ENCODE measurements at places on chromosomes 6 and 20. TPM values are rescaled to one million over a fixed set of nuclear protein-coding genes. Genes with fewer than 3 reads are reported as not detected.

DNA sequence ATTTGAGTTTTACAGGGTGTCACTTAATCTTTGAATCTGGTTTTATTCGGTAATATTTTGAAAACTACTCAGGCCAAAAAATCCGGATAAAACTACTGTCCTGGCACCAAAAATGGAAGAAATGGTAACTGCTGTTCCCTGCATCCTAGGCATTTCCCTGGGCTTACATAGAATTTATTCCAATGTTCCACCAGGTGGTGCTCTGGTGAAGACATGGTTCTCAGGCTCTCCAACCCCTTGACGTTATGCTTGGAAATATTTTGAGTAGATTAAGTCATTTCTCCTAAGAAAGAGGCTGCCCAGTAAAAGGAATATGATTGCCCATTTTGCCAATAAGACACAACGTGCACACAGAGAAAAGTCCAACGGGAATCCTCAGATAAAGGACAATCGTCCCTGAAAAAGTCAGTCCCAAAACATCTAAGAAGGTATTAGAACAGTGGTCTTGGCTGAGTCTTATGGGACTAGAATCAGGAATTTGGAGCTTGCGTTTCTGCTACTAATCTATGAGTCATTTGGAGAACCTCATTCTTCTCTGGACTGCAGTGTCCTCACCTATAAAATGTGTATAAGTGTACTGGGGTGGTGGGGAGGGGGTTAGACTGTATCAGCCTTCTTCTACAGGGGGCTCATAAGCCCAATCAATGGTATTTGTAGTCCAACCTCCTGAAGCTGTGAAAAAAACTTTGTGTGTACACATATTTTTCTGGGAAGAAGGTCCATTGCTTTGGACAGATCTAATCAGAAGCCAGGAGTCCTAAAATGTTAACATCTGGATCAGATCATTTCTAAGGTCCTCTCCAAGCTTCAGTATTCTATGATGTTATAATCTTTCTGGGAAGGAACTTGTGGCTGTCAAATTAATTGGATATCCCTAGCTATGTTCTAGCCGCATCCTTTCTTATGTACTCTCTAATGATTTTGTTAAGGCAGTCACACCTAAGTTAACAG, 131.0 kb upstream of the BMP2 start:
- no peaks in the 10 kb centered on the region for H3K27me3 ChIP-seq
- no peak overlapping the region for H3K27ac ChIP-seq
- H3K36me3 ChIP-seq, result no peaks in the 10 kb centered on the region
- DNase-seq, result no peak
- H3K4me3 ChIP-seq, result no peak overlapping the region
- no peaks in the 10 kb centered on the region for H3K4me1 ChIP-seq

GRCh38 chr6:73644941-73645591, 8.7 kb downstream of the SLC17A5 start:
- peaks cover 7% of the 10 kb centered on the region for H3K4me1 ChIP-seq
- DNase-seq, result no peak
- H3K27ac ChIP-seq, result no peak overlapping the region
- peak overlapping the region; percentile 80 for H3K4me3 ChIP-seq

GRCh38 chr6:89010825-89011224, 47.4 kb upstream of the RNGTT start:
- H3K36me3 ChIP-seq, result peaks cover 1% of the 10 kb centered on the region
- no peak overlapping the region for H3K4me3 ChIP-seq
- H3K4me1 ChIP-seq, result peaks cover 9% of the 10 kb centered on the region
- no peak for DNase-seq
- no peak overlapping the region for H3K27ac ChIP-seq

GRCh38 chr20:47795214-47795907, 10.1 kb upstream of the SULF2 start:
- no peaks in the 10 kb centered on the region for H3K27me3 ChIP-seq
- H3K4me3 ChIP-seq, result no peak overlapping the region
- H3K27ac ChIP-seq, result no peak overlapping the region
- no peaks in the 10 kb centered on the region for H3K36me3 ChIP-seq
- DNase-seq, result no peak

GRCh38 chr6:129679758-129680157, 30.2 kb downstream of the ARHGAP18 start:
- H3K4me3 ChIP-seq, result no peak overlapping the region
- H3K4me1 ChIP-seq, result peaks cover 29% of the 10 kb centered on the region
- no peak overlapping the region for H3K27ac ChIP-seq
- no peaks in the 10 kb centered on the region for H3K36me3 ChIP-seq
- no peak for DNase-seq
- no peaks in the 10 kb centered on the region for H3K27me3 ChIP-seq

GRCh38 chr6:114839019-114839418, 496.2 kb upstream of the HS3ST5 start:
- no peaks in the 10 kb centered on the region for H3K36me3 ChIP-seq
- no peak overlapping the region for H3K27ac ChIP-seq
- H3K4me3 ChIP-seq, result no peak overlapping the region

- H3K27ac ChIP-seq, result no peak overlapping the region
- DNase-seq, result no peak
- H3K4me1 ChIP-seq, result peaks cover 9% of the 10 kb centered on the region
- H3K36me3 ChIP-seq, result peaks cover 1% of the 10 kb centered on the region
These were observed 52.8 kb upstream of the AKIRIN2 start for GRCh38 chr6:87754828-87755227.

GRCh38 chr6:135212020-135212806, 31.1 kb downstream of the MYB start:
- H3K27me3 ChIP-seq, result no peaks in the 10 kb centered on the region
- peaks cover 34% of the 10 kb centered on the region for H3K4me1 ChIP-seq
- H3K4me3 ChIP-seq, result no peak overlapping the region
- no peak for DNase-seq
- peak overlapping the region; percentile 52 for H3K27ac ChIP-seq
- peaks cover 60% of the 10 kb centered on the region for H3K36me3 ChIP-seq

DNA sequence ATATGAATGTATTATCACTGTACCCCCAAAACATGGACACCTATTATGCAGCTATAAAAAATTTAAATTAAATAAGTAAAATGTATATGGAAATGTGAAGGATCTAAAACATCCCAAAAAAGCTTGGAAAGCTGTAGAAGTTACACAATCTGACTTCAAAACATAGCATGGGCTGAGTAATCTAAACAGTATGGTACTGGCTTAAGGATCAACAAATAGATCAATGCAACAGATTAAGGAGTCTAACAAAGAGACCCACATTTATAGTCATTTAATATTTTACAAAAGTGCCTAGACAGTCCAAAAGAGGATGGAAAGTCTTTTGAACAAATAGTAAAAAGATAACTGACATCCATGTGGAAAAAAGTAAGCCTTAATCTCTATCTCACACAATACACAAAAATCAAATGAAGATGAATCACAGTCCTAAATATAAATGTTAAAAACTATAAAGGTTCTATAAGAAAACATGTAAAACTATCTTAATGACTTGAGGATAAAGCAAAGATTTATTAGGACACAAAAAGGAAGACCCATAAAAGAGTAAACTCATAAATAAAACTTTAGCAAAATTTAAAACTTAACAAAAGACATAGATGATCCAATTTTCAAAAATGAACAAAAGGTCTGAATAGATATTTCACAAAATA, 46.8 kb downstream of the RANBP9 start:
- peaks cover 82% of the 10 kb centered on the region for H3K4me1 ChIP-seq
- no peak overlapping the region for H3K27ac ChIP-seq
- peaks cover 30% of the 10 kb centered on the region for H3K36me3 ChIP-seq
- no peak overlapping the region for H3K4me3 ChIP-seq

DNA sequence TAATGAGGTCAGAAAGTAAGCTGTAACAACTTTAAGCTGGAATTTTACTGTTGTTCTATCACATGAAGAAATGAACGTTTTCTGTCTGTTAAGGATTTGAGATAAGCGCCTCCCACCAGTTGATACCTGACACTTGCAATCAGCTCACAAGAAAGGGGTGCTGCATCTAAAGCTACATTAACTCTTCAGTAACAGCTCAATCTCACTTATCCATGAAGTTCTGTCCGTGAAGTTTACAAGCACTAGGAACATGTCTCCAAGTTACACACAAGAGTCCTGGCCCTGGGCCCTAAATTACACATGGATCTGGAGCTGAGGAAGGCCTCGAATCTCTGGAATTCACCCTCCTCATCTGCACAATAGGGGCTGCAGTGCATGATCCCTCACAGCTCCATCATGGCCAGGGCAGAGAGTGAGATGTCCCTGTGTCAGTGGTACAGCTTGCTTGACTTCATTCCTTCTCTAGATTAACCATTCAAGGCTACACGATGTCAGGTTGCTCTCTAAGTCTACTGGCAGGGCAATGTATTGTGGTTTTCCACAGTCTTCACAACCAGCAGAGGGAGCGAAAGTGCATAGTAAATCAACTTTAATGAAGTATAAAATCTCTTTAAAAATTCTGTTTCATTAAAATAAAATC, 182.4 kb upstream of the MCHR2 start:
- no peak overlapping the region for H3K4me3 ChIP-seq
- H3K4me1 ChIP-seq, result no peaks in the 10 kb centered on the region
- no peaks in the 10 kb centered on the region for H3K36me3 ChIP-seq
- DNase-seq, result no peak
- H3K27ac ChIP-seq, result no peak overlapping the region

DNA sequence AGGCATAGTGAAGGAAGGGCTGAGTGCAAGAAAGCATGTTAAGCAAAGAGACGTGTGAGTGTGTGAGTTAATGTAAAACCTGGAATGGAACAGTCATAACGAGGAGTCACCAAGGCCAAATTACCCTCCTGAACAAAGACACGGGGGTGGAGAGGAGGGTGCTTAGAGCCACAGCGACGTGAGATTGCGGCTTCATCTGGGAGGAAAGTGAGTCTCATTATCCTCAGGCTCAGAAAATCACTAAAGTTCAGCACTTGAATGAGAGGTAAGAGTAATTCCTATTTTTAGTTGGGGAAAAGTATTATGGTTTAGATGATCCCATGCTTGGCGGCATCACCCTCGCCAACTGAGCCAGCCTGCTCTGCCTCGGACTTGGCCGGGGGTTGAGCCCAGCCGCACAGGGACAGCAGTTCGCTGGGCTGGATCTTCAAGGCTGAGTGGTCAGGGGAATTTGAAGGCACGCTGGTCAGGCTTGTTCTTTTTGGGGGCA, 136.6 kb downstream of the DTNBP1 start:
- peaks cover 26% of the 10 kb centered on the region for H3K4me1 ChIP-seq
- no peaks in the 10 kb centered on the region for H3K27me3 ChIP-seq
- no peak for DNase-seq
- H3K36me3 ChIP-seq, result peaks cover 64% of the 10 kb centered on the region
- H3K27ac ChIP-seq, result no peak overlapping the region

GRCh38 chr20:50426866-50427718, 83.1 kb upstream of the PTPN1 start:
- H3K36me3 ChIP-seq, result no peaks in the 10 kb centered on the region
- no peak for DNase-seq
- H3K4me1 ChIP-seq, result no peaks in the 10 kb centered on the region
- peaks cover 9% of the 10 kb centered on the region for H3K27me3 ChIP-seq
- no peak overlapping the region for H3K27ac ChIP-seq

GRCh38 chr6:74853991-74854390, 351.9 kb downstream of the COL12A1 start:
- H3K36me3 ChIP-seq, result no peaks in the 10 kb centered on the region
- no peak overlapping the region for H3K4me3 ChIP-seq
- DNase-seq, result no peak
- H3K4me1 ChIP-seq, result no peaks in the 10 kb centered on the region
- H3K27me3 ChIP-seq, result no peaks in the 10 kb centered on the region

GRCh38 chr6:168368066-168368820, 48.7 kb upstream of the DACT2 start:
- H3K4me1 ChIP-seq, result no peaks in the 10 kb centered on the region
- peaks cover 22% of the 10 kb centered on the region for H3K27me3 ChIP-seq
- H3K27ac ChIP-seq, result no peak overlapping the region

DNA sequence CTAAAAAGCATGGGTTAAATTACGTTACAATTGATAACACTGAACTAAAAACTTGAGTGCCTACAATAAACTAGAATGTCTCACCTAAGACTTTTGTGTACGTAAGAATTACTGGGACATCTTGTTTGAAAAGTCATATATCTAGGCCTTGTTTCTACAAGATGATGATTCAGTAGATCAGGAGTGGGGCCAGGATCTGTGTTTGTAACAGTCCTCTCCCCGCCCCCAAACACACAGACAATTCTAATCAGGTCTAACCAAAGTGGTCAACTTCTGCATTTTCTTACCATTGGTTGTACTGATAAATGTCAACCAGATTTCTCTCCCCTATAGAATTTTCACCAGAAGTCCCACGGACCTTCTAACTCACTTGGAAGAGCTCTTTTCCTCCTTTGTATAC, 56.9 kb downstream of the RAMACL start:
- DNase-seq, result no peak
- H3K4me1 ChIP-seq, result no peaks in the 10 kb centered on the region
- H3K27ac ChIP-seq, result no peak overlapping the region
- H3K4me3 ChIP-seq, result no peak overlapping the region

GRCh38 chr6:107128175-107128574, 12.9 kb upstream of the BEND3 start:
- no peak overlapping the region for H3K27ac ChIP-seq
- no peaks in the 10 kb centered on the region for H3K36me3 ChIP-seq
- H3K4me1 ChIP-seq, result peaks cover 5% of the 10 kb centered on the region
- DNase-seq, result no peak

GRCh38 chr6:164188861-164189260, 774.3 kb downstream of the QKI start:
- no peak for DNase-seq
- no peak overlapping the region for H3K4me3 ChIP-seq
- no peaks in the 10 kb centered on the region for H3K4me1 ChIP-seq
- no peaks in the 10 kb centered on the region for H3K36me3 ChIP-seq
- no peaks in the 10 kb centered on the region for H3K27me3 ChIP-seq

DNA sequence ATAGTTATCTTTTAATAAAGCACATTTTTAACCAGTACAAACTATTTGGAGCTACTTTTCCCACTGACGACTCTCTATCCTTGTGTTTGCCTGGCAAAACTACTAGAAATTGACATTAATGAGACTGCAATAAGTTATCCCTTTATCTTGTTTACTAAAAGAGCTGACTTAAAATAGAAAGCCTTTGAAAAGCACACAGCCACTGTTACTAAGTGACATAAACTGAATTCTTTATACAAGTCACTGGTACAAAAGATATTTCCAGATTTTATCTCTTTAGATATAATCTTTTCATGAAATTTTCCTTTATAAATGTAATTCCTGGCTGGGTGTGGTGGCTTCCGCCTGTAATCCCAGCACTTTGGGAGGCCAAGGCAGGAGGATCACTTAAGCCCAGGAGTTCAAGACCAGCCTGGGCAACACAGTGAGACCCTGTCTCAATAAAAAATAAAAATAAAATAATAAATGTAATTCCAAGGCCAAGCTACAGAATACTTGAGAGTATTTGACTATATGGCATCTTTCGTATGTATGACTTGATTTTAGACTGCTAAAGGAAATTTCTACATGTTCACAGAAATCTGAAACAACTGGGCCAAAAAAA, 9.5 kb downstream of the MBOAT1 start:
- no peak overlapping the region for H3K4me3 ChIP-seq
- H3K27me3 ChIP-seq, result no peaks in the 10 kb centered on the region
- no peak for DNase-seq

MBOAT1 gene
- 4.5 TPM for total RNA-seq

THBD gene
- total RNA-seq, result not detected

CALHM6 gene
- total RNA-seq, result 5.6 TPM

MEP1A gene
- total RNA-seq, result not detected

CD40 gene
- total RNA-seq, result 5.3 TPM

Measured in activated naive CD8-positive, alpha-beta T cell treated with anti-CD3 and anti-CD28 coated beads for 36 hours (primary cell).